ENCODE measurements at places on chromosomes 4 and X.

- no peak for DNase-seq
These were observed 381.4 kb downstream of the BCOR start for GRCh38 chrX:39716401-39716800.

DNA sequence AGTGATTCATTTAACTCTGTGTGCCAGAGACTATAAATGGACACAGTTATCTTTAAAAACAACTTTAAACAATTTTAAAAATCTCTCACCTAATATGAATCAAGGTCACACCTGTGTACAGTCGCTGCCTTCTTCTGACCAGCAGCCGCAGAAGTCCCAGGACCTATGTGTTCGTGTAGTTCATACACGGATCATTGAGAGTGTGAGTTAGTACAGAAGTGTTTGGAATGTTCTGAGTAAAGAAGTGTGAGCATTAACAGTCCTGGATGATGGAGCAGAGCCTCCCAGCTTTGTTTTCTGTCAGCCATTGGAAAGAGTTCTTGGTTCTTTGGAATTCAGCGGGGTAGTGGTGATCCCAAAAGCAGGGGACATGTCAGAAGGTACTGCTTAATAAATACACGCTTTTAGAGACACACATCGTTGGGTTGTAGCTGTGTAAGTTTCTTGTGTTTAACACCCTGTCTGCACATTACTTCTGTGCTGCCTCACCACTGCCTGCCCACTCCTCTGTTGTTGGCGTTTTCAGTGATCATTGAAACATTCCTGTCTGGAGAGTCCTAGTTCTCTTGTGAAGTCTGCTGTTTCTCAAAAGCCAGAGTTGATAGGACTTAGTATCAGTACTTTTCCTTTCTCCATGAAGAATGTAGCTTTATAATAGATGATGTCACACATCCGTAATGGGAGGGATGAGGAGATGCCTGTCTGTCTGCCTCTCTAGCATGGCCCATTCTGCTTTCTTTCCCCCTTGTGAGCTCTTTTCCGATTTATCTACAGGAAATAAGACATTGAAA is 90.6 kb downstream of the PTTG2 start:
- DNase-seq = no peak

- DNase-seq = no peak
These were observed 54.2 kb downstream of the MND1 start for GRCh38 chr4:153398713-153399112.

DNA sequence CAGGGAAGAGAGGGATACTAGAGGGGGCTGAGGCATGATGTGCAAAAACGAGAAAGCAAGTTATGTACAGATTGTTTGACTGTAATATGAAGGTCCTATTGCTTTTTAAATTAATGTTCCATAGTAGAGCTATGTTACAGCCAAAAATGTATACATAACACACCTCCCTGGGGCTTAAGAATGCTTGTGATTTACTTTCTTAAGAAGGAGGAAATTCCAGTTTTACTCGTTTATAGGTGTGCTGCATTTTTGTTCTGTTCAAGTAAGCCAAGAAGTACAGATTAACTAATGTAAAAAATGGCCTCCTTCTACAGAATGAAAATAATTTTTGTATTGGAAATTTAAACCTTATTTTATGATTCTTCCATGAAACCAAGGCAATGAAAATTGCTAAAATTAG is 614.4 kb upstream of the NR3C2 start:
- no peak for DNase-seq

DNA sequence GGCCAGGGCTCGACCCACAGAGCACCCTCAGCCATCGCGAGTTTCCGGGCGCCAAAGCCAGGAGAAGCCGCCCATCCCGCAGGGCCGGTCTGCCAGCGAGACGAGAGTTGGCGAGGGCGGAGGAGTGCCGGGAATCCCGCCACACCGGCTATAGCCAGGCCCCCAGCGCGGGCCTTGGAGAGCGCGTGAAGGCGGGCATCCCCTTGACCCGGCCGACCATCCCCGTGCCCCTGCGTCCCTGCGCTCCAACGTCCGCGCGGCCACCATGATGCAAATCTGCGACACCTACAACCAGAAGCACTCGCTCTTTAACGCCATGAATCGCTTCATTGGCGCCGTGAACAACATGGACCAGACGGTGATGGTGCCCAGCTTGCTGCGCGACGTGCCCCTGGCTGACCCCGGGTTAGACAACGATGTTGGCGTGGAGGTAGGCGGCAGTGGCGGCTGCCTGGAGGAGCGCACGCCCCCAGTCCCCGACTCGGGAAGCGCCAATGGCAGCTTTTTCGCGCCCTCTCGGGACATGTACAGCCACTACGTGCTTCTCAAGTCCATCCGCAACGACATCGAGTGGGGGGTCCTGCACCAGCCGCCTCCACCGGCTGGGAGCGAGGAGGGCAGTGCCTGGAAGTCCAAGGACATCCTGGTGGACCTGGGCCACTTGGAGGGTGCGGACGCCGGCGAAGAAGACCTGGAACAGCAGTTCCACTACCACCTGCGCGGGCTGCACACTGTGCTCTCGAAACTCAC is 3.6 kb downstream of the MID1IP1 start:
- no peak for DNase-seq

DNA sequence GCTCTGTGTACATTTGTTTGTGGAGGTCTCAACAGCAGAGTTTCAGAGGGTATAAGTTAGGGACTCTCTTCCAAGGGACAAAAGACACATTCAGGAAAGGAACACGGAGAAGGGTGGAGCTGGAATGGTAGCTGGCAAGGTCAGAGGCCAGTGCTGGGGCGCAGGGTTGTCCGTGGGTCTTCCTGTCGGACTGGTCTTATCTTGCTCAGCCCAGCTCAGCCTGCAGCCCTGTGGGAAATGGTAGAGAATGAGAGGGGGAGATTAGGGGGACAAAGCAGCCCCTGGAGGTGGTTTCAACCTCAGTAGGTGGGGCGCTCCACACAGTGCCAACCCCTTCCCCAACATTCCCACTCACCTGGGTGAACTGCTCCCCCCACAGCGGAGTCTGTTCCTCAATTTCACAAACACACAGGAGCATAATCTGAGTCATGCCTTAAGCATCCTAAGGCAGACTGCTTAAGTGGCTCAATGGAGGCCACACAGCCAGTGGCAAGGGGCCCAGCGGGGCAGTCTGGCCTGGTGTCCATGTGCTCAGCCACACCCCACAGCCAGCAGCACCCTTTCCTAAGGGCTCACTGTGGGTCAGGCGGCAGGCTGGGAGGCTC is 6.9 kb upstream of the HDAC6 start:
- no peak for DNase-seq

- DNase-seq = no peak
These were observed 151.3 kb downstream of the COMMD8 start for GRCh38 chr4:47312170-47312569.

- DNase-seq = no peak
These were observed 197.4 kb downstream of the PTTG2 start for GRCh38 chr4:38157592-38157991.

- no peak for DNase-seq
These were observed 441.1 kb downstream of the KCNIP4 start for GRCh38 chr4:21507439-21507838.

DNA sequence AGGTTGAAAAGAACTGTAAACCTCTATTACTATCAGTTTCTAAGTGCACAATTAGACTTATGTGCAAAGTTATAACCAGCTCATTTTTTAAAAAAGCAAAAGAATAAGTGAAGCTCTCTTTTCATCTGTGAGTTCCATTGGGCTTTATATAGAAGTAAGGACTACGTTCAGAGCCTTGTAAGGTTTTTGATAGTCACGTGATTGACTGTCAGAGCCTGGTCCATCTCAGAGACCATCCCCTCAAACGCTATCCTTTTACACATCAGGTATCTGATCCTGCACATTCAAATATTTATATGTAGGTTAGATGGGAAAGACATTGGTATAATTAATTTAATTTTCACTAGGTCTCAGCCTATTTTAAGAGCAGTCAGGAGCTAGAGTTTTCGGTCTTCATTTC is 279.3 kb downstream of the INPP4B start:
- no peak for DNase-seq

DNA sequence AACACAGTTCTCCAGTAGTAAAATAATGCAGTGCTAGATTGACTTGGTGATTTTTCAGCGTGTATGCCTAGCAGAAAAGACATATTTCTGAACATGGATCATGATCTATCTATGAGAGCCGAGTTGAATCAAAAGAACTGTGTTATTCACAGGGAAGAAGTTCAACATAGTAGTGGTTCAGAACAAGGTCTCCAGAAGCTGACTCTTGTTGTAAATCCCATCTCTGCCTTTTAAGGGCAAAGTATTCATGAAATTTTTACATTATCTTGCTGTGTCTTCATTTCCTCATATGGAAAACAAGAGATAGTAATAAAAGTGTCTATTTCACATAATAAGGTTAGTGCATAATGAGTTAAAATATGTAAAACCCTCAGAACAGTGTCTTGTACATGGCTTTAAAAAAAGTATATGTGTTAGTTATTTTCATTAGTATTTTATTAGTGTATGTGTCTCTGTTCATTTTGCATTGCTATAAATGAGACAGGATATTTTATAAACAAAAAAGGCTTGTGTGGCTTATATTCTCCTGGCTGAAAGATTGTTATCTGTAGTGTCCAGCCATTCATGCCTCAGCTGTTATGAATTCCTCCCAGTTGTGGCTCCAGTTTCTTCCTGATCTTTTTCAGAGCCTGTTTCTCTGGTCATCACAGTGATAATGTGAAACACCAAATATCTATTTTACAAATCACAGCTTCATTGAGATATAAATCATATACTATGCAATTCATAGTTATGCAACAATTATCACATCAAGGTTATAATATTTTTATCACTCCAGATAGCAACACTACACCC is 1351.2 kb downstream of the STIM2 start:
- no peak for DNase-seq

Measured in right renal pelvis (tissue), 4 donors.